Activated CD8-positive, alpha-beta T cell treated with anti-CD3 and anti-CD28 coated beads, Interleukin-2, amount 10 ng/mL, durations not matched to agents 7 days and 5 days (primary cell): ENCODE measurements at places on chromosomes 16 and 17. TPM values are rescaled to one million over a fixed set of nuclear protein-coding genes. Genes with fewer than 3 reads are reported as not detected.

DNA sequence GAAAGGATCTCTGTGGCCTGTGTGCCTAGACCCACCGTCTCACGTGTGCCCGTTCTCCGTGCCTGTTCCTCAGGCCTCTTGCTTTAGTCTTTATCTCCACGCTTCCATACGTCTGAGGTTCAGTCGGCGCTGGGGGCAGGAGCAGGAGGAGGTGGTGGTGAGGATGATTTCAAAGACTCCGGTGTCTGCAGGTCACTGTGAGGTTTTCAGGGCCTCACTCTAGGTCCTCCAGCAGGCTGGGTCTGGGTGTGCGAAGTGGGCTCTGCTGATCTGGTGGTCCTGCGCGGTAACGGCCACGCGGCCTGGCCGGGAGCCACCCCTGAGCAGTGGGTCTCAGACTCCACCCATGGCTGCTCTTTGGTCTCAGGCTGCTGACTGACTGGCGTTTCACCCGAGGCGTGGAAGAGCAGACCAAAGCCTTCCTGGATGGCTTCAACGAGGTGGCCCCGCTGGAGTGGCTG is 14.4 kb upstream of the CLEC18A start:
- H3K36me3 ChIP-seq, result peaks cover 19% of the 10 kb centered on the region
- no peak for DNase-seq
- no peak overlapping the region for H3K4me3 ChIP-seq

SLC6A4 gene
- total RNA-seq, result not detected

- H3K36me3 ChIP-seq, result no peaks in the 10 kb centered on the region
- H3K27me3 ChIP-seq, result no peaks in the 10 kb centered on the region
- no peak for DNase-seq
- no peaks in the 10 kb centered on the region for H3K4me1 ChIP-seq
- no peak overlapping the region for H3K27ac ChIP-seq
These were observed 148.6 kb downstream of the KIF2B start for GRCh38 chr17:53971361-53971760.

TEKT5 gene
- not detected for total RNA-seq

GRCh38 chr17:48553826-48554225 is 8.9 kb upstream of the HOXB2 start:
- peaks cover 13% of the 10 kb centered on the region for H3K27me3 ChIP-seq
- H3K4me1 ChIP-seq, result peaks cover 11% of the 10 kb centered on the region
- H3K4me3 ChIP-seq, result no peak overlapping the region
- peaks cover 4% of the 10 kb centered on the region for H3K36me3 ChIP-seq
- H3K27ac ChIP-seq, result no peak overlapping the region
